ENCODE measurements at places on chromosomes 5 and 9.
A peak's percentile ranks its signal among the peaks of the same experiment; 100 is the strongest.

DNA sequence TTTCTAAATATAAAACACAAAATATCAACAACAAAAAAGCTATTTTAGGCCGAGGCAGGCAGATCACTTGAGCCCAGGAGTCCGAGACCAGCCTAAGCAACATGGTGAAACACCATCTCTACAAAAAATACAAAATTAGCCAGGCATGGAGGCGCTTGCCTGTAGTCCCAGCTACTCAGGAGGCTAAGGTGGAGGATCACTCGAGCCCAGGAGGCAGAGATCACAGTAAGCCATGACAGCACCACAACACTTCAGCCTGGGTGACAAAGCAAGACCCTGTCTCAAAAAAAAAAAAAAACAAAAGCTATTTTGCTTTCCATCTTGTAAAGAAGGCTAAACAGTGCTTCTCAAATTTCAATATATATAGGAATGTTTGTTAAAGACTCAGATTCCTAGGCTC is 11.3 kb downstream of the C5orf15 start:
- no peak for DNase-seq

DNA sequence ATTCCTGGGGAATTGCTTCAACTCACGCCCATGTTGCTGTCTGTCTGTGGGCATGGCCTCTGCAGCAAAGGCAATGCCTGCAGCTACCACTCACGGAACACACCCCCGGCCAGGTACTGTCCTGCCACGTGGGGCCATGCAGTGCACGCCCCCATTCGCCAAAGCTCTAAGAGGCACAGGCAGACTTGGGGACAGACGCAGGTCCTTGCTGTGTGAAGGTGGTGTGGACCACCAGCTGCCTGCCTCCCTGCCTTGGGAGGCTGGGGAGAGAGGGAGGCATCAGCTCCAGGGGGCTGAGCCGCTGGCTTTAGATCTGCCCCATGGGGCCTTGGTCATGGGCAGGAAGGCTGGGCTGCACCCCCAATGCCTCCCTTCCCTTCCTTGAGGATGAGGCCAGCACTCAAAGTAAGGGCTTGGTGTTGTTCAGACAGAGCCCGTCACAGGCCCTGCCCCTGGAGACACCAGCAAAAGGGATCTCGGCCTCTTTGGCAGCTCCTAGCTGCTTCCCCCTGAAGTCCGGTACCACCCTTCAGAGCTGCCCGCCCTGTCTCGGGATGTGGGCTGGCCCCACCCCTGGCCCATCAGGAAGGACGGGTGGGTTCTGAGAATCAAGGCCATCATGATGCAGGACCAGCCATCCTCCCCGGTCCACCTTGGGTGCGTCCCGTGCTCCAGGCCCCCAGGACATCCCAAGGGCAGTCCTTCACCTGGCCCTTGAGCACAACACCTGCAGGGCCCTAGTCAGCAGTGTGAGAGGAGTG is 2.3 kb downstream of the GRIN1 start:
- no peak for DNase-seq

DNA sequence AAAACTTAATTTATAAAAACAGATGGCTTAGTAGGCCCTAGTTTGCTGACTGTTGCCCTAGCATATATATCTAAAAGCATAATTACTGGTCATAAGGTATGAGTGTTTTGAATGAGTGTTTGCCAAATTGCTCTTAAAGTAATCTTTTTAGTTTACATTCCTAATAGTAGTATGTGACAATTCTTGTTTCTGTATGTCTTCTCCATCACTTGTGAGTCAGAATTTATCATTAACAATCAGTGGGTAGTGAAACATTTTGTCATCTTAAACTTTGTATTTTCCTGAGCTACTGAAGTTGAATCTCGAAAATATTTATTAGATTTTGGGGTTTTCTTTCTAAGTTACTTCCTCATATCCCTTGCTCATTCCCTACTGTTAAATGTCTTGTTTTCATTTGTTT is 49.6 kb downstream of the APC start:
- DNase-seq: no peak

DNA sequence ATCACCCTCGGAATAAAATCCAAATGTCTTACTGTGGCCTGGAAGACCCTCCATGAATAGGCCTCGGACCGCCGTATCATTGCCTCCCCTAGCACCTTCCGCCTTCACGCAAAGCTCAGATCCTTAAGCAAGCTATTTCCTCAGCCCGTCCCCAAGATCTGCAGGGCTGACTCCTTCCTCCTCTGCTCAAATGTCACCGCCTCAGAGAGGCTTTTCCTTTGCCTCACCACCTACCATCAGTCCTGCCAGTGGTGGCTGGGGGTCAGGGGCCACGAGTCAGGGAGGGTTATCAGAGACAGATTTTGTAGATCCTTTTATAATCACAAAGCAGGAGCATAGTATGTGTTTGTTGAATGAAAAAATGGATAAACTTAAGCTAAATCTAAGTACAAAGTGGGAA is 74.4 kb upstream of the KIF2A start:
- no peak for DNase-seq

DNA sequence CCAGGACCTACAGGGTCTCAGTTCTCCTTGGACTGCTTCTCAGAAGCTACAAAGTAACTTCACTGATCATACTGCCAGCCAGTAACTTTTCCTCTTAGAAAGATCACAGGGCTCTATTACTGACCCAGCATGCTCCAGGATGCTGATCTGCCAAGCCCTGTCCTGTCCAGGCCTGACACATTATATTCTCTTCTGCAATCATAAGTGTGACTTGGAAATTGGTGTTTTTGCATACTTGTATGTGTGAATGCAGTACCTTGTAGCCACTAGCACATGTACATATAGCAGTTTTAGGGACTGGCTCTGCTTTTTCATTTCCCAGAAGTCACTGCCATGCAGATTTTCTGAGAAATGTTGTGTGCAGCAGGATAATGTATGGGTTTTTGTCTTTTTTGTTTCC is 40.1 kb upstream of the CCNH start:
- no peak for DNase-seq

- peak; percentile 4 for DNase-seq
Observed at GRCh38 chr5:154038261-154038706, 426 bp downstream of the FAM114A2 start.

DNA sequence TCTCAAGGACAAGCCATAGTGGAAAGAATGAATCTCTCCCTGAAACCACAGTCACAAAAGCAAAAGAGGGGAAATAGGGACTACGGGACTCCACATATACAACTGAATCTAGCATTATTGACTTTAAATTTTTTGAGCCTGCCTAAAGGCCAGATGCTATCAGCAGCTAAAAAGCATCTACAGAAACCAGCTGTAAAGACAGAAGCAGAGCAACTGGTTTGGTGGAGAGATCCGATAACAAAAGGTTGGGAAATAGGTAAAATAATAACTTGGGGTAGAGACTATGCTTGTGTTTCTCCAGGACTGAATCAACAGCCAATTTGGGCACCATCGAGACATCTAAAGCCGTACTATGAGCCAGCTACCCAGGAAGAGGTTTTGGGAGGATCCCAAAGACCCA is 281.2 kb downstream of the CDH18 start:
- DNase-seq: no peak

DNA sequence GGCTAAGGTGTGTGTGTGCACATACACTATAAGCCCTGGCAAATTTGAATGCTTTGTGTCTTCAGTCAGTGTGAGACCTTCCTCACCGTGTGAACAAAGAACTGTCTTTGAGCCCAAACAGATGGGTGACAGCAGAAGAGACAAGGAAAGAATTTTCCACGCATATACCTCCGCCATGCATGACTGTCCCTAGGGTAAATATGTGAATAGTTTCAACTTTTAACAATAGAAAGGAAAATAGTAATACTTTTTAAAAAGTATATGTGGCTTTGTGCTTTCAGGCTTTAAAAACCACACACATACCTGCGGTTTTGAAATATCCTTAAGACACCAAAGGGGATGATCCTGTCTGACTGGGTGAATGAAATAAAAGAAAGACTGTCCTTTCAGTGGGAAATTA is 438.6 kb upstream of the MPDZ start:
- DNase-seq: no peak

DNA sequence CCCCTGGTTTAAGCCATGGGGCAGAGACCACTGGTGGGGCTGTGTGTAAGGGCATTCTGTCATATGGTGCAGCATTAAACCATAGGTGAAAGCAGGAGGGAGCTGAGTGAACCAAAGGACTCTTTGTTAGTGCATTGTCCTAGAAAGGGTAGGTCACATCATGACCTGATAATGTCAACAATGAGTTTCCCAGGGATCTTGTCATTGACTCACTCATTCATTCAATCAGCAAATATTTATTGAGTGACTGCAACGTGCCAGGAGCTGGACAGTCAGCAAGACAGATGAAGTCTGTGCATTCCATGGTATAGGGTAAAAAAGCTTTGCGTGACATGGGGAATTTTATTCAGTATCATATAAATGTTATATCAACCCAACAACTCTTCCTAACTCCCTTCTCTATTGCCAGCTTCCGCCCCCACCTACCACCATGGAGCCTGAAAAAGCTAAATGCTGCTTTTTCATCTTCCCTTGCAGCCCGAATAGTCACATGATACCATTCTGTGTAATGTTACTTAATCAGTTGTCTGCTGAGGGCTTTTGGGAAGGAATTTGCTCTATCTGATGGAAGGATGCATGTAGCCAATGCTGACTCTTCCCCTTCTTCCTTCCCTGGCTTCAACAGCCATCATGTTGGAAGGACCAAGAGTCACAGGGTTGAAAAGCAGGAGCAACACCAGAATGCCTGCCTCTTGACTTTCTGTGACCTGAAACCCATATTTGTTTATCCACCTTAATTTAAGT is 11.5 kb upstream of the OTULINL start:
- no peak for DNase-seq

DNA sequence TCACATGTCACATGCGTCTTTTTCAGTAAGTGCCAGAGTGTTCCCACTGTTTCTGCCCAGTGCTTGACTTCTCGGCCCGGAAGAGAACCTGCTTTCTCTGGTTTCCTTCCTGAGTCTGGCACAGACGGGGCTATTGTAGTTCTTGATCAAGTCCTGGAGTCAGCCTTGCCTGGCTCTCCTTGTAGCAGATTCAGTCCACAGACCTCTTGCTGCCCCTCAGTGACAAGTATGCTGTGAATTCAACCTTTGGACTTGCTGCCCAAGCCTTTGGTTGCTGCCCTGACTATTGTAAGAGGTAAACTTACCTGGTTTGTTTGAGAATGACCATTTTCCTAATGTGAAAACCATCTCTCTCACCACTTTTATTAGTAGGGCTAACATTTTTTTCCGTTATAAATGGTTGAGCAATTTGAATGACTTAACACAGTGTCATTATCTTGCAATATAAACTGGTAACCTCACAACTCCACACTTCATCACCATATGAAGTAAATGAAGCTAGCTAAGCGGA is 24.7 kb downstream of the ZBTB34 start:
- no peak for DNase-seq

GRCh38 chr9:134068744-134069479 is 1.1 kb upstream of the BRD3 start:
- no peak for DNase-seq

GRCh38 chr5:169121630-169122420 is 179.1 kb downstream of the SLIT3 start:
- no peak for DNase-seq

DNA sequence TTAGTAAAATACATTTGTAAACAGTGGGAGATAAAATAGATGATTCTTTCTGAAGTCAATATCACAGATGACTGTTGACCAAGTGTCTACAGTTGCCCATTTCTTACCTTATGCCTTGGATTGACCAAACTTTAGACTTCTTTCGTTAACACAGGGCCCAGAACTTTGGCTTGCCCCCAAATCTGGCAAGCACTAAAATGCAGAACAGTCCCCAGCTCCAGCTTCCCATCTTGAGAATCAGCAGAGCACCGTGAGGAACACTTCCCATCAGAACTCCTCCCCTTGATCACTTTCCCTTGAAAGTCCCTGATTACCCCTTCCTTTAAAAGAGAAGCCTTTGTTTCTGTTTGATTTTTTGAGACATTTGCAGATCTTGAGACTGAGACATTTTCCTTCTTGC is 1039.9 kb downstream of the TLE1 start:
- no peak for DNase-seq

GRCh38 chr5:97365163-97365845 is 182.3 kb upstream of the RIOK2 start:
- DNase-seq: no peak

DNA sequence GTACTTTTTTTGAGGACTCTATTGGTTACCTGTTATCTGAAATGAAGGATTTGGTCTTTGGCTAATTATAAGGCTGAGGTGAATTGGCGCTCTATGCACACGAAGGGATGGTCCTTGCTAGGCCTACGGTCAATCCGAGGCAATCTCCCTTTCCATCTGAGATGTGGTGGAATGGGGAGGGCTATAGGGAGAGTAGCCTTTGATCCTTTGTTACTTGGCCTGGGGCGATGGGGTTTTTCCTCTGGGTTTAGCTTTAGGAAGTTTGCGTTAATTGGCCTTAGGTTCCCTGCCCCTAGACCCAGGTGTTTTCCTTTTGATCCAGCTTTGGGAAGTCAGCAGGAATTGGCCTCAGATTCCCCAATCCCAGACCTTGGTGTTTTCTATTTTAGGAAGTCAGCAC is 102.1 kb upstream of the C9orf72 start:
- DNase-seq: no peak

- DNase-seq: no peak
Observed at GRCh38 chr5:157571357-157571827, 4.2 kb downstream of the ADAM19 start.

DNA sequence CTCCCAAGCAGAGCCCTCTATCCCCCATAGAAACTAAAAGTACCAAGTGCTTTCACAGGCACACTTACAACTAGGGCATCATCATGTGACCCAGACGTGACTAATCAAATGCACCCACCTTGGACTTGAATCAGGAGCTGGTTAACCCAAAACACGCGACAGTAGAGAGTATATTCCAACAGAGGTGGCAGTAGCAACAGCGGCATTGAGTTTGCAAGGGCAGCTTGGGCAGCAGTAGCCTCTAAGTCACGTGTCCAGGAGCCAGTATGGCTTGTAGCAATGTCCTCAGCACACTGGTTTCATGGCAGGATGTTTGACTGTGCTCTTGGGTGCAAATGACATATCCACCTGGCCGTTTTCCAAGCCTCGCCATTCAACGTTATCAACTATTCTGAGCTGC is 73.4 kb upstream of the DNAH5 start:
- DNase-seq: no peak

DNA sequence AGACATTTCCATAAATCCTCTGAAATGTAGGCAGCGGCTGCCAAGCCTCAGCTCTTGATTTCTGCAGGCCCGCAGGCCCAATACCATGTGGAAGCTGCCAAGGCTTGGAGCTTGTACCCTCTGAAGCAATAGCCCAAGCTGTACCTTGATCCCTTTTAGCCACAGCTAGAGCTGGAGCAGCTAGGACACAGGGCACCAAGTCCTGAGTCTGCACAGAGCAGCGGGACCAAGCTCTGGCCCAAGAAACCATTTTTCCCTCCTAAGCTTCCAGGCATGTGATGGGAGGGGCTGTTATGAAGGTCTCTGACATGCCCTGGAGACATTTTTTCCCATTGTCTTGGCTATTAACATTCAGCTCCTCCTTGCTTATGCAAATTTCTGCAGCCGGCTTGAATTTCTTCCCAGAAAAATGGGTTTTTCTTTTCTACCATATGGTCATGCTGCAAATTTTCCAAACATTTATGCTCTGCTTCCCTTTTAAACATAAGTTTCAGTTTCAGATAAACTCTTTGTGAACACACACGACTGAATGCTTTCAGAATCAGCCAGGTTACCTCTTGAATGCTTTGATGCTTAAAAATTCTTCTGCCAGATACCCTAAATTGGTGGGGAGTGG is 14.4 kb upstream of the ZFR start:
- no peak for DNase-seq

Data from stimulated activated CD8-positive, alpha-beta memory T cell treated with anti-CD3 and anti-CD28 coated beads, Interleukin-4, amount 100 ng/mL, for 4 hours (primary cell).